Hematopoietic multipotent progenitor cell (in vitro differentiated cells): ENCODE measurements at places on chromosomes 1 and 21.

GRCh38 chr1:228927421-228927820 is 192.1 kb downstream of the RHOU start:
- DNase-seq = no peak

GRCh38 chr21:33046455-33046854 is 20.7 kb downstream of the OLIG2 start:
- DNase-seq = no peak

- DNase-seq = no peak
Measured at GRCh38 chr1:170198090-170198489, 52.3 kb downstream of the NTMT2 start.

DNA sequence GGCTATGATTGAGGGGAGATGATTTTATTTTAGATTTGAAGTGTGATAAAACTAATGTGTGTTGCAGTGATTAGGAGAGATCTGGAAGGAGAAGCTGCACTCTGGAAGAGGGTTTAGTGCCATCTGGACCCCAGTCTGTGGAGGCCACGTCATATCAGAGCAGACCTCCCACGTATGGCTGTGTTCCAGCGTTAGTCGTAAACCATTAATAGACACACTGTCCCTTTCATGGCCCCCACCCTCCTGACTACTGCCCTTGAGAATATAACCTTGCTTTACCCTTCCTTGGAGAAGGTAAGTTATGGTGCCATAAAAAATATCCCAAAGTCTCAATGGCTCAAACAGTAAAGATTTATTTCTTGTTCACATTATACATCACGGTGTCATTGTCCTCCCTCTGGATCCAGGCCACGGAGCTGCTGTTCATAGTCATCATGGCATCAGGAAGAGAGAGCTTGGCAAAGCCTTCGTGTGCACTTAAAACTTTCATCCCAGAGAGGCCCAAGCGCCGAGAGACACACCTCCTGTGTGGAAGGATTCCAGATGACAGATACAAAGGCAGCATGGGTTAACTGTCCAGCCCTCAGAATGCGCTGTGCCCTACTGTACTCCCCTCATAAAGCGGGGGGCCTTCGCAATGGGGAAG is 33.2 kb downstream of the RHOU start:
- DNase-seq = no peak

- DNase-seq = no peak
Measured at GRCh38 chr1:156677616-156678596, 699 bp upstream of the NES start.

DNA sequence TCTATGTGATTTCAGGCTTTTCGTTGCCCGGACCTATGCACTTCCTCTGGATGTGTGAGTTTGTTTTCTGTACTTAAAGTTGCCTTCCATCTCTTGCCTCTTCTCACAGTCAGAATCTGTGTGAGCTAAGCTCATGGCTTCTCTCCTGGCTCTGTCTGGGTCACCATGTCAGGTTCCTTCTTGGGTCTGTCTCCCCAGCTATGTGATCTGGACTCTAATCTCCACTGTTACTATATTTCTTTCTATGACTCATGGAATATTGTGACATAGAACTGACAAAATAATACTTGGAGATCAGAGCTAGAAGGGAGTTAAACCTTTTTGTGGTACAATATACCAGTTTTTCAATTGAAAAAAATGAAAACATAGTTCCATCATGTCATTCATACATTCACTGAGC is 172.7 kb upstream of the FGGY start:
- no peak for DNase-seq

DNA sequence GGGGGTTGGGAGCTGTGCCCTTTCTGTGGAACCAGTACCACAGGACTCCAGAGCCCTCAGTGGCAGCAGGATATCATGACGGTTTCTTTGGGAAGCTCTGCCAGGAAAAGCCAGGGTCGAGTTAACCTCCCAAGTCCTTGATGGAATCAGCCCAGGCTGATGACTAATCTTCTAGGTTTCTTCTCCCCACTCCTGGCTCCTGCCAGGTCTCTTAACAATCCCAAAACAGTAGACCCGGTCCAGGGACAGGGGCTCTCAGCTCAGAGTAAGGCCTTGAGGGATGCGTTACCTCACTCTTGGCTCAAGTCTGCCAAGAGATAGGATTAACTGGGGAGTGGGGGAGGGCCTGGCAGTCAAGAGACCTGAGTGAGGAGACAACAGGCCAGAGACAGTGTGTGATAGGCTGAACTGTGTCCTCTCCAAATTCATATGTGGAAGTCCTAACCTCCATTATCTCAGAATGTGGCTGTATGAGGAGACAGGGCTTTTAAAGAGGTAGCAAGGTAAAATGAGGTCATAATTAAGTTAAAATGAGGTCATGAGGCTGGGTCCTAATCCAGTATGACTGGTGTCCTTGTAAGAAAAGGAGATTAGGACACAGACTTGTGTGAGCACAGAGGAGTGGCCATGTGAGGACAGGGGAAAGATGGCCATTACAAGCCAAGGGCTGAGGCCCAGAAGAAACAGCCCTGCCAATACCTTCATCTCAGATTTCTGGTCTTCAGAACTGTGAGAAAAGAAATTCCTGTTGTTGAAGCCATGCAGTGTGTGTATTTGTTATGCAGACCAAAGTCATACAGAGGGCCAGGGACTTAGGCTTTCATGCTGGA is 95.0 kb downstream of the BEND5 start:
- no peak for DNase-seq

- DNase-seq = no peak
Measured at GRCh38 chr1:11961230-11961629, 19.0 kb upstream of the MFN2 start.

GRCh38 chr1:13819642-13820041 is 119.7 kb downstream of the PRDM2 start:
- DNase-seq = no peak

DNA sequence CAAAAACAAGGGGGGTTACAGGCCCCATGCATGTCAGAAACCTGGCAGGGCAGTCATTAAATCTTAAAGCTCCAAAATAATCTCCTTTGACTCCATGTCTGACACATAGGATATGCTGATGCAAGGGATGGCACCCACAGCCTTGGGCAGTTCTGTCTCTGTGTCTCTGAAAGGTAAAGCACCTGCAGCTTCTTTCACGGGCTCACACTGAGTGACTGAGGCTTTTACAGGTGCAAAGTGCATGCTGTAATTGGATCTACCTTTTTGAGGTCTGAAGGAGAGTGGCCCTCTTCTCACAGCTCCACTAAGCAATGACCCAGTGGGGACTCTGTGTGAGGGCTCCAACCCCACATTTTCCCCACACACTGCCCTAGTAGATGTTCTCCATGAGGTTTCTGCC is 1309.0 kb upstream of the B3GALT2 start:
- DNase-seq = no peak

GRCh38 chr1:26998429-26999300 is 5.2 kb downstream of the TRNP1 start:
- no peak for DNase-seq

- no peak for DNase-seq
Measured at GRCh38 chr1:21639594-21640041, 29.5 kb downstream of the RAP1GAP start.

GRCh38 chr1:203284411-203285123 is 20.8 kb upstream of the BTG2 start:
- no peak for DNase-seq

DNA sequence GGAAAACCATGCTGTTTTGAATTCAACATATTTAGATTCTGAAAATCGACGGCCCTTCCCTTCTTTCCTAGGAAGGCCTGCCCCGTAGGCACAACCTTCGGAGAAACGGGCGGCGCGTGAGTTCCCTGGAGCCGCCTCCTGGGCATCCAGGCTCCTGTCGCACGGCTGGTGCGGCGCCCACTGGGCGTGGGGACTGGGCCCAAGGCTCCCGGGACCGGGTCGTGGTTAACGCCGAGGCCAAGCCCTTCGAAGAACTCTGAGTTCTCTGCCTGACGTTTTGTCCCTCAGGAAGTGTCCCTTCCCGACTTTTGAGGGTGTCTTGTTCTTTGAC is 19.2 kb upstream of the TBX15 start:
- DNase-seq = no peak

DNA sequence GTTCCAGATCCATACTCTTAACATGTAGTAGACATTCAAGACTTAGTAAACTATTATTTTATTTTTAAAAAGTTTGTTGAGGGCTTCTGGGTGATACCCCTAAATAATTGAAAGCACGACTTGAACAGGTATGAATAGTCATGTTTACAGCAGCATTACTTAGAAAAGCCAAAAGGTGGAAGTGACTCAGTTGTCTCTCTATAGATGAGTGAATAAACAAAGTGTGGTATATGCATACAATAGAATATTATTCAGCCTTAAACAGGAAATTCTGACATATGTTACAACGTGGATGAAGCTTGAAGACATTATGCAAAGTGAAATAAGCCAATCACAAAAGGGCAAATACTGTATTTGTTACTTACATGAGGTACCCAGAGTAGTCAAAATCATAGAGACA is 26.5 kb downstream of the TSNAX start:
- no peak for DNase-seq

DNA sequence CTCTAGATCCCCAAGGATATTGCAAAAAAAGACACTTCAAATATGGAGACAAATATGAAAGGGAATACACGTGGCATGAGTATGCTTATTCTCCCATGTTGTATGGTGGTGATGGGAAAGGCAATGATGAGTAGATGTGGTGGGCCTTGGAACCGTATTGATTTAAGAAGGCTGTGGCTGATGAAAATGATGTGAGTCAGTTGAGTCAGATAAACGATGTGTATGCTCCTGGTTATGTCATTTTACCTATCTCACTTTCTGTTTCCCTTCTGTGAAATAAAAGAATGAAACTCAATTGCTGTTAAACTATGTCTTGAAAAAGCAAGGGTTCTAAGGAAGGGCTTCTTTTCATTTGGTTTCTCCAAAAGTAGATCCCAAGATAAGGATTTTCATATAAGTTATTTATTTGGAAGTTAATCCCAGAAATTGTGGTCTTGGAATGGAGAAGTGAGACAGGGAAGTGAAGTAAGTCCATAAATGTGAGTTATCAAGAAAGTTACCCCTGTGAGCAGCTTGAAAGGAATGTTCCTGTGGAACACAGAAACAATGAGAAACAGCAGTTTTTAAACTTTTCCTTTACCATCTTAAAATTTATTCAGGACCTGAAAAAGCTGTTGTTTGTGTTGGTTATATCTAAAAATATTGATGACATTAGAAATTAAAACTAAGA is 292.0 kb downstream of the DUSP10 start:
- no peak for DNase-seq

- no peak for DNase-seq
Measured at GRCh38 chr1:8687039-8687438, 130.4 kb downstream of the RERE start.

GRCh38 chr21:33761441-33762036 is 119.2 kb downstream of the ITSN1 start:
- DNase-seq = no peak

GRCh38 chr1:162690672-162691434 is 58.6 kb downstream of the DDR2 start:
- DNase-seq = no peak

GRCh38 chr1:15703562-15703961 is 19.4 kb downstream of the PLEKHM2 start:
- DNase-seq = no peak
